ENCODE measurements at places on chromosomes 16 and 17. TPM values are rescaled to one million over a fixed set of nuclear protein-coding genes. Genes with fewer than 3 reads are reported as not detected.

DNA sequence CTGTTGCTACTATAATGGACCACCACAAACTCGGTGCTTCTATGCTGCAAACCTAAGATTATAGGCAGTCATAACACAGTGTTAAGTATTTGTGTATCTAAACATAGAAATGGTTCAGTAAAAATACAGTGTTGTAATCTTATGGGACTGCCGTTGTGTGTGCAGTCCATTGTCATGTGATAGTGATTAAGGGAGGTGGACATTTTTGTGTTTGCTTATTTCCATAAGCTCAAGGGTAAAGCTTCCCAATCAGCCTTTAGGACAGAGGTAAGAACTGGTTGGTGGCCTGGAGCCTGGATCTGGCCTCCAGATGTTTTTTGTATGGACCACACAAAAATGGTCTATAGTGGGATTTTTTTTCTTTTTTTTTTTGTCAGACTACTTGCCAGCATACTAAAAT lies 29.9 kb downstream of the WWOX start:
- H3K4me1 ChIP-seq = no peaks in the 10 kb centered on the region
- H3K27ac ChIP-seq = no peak overlapping the region
- no peak for DNase-seq
- H3K36me3 ChIP-seq = no peaks in the 10 kb centered on the region
- no peaks in the 10 kb centered on the region for H3K27me3 ChIP-seq

DNA sequence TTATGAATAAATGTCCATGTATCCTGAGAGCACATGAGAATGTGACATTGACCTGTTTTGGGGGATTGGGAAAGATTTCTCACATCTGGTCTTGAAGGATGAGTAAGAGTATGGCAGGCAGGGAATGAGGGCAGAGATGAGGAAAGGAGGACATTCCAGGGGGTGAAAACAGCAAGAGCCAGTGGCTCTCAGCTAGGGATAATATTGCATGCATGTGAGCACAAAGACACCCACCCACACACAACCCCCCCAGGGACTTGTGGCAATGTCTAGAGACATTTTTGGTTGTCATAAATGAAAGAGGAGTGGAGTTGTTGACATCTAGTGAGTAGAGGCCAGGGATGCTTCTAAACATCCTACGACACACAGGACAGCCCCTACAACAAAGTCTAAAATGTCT lies 6.0 kb downstream of the MYO1D start:
- H3K36me3 ChIP-seq = no peaks in the 10 kb centered on the region
- no peak for DNase-seq
- no peak overlapping the region for H3K4me3 ChIP-seq
- no peak overlapping the region for H3K27ac ChIP-seq

- H3K27ac ChIP-seq = no peak overlapping the region
- no peak overlapping the region for H3K4me3 ChIP-seq
- no peaks in the 10 kb centered on the region for H3K36me3 ChIP-seq
These were observed 11.1 kb downstream of the NLRC5 start for GRCh38 chr16:57000271-57001025.

GRCh38 chr17:77454242-77455095 lies 313.7 kb downstream of the SEC14L1 start:
- no peak overlapping the region for H3K4me3 ChIP-seq
- no peak for DNase-seq

GRCh38 chr16:52547834-52548215 lies 882 bp upstream of the TOX3 start:
- H3K36me3 ChIP-seq = no peaks in the 10 kb centered on the region
- H3K27ac ChIP-seq = no peak overlapping the region
- peaks cover 98% of the 10 kb centered on the region for H3K27me3 ChIP-seq
- DNase-seq = no peak
- H3K4me1 ChIP-seq = no peaks in the 10 kb centered on the region

DNA sequence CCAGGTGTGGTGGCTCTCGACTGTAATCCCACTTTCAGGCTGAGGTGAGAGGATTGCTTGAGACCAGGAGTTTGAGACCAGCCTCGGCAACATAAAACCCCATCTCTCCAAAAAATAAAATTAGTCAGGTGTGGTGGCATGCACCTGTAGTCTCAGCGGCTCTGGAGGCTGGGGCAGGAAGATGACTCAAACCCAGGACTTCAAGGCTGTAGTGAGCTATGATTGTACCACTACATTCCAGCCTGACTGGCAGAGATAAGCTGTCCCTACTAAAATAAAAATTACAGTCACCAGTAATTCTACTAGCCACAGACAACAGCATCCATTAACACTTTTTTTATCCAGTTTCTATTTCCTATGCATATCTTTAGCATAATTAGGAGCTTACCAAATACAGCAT lies 176.3 kb downstream of the CPPED1 start:
- H3K4me1 ChIP-seq = no peaks in the 10 kb centered on the region
- DNase-seq = no peak
- no peaks in the 10 kb centered on the region for H3K27me3 ChIP-seq

DNA sequence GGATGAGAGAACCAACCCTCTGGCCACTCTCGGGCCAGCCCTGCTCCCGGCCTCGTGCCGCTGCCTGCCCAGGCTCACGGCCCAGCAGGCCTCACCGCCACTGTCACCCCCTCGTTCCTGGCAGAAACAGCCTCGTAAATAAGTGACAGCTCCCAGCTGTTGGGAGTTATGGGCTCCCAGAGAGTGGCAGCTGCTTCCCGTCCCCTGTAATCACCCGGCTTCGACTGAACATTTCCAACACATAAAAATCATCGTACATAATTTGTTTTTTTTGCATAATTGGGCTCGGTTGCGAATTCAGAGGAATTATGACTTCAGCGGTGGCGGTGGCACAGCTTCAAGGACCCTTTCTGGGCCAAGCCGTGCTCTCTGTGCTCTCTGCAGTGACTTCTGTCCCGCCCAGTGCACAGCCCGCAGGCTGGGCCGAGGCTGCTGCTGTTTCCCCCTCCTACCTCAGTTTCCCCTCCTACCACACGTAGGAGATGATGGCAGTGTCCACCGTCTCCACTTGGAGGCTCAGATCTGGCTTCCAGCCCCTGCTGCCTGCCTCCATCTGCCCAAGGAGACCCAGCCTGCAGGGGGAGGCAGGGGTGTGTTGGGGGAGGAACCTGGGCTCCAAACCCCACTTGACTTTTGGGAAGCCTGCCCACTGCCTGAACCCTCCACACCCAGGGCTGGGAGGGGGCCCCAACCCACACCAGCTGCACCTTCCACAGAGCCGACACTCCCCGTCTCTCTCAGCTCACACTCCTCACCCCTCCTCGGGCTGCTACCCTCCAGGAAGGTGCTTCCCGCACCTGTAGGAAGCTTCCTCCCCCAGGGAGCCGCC lies 84.9 kb downstream of the RTN4RL1 start:
- DNase-seq = no peak
- no peaks in the 10 kb centered on the region for H3K36me3 ChIP-seq
- H3K4me1 ChIP-seq = peaks cover 31% of the 10 kb centered on the region
- no peaks in the 10 kb centered on the region for H3K27me3 ChIP-seq
- peak overlapping the region; percentile 49 for H3K27ac ChIP-seq

DNA sequence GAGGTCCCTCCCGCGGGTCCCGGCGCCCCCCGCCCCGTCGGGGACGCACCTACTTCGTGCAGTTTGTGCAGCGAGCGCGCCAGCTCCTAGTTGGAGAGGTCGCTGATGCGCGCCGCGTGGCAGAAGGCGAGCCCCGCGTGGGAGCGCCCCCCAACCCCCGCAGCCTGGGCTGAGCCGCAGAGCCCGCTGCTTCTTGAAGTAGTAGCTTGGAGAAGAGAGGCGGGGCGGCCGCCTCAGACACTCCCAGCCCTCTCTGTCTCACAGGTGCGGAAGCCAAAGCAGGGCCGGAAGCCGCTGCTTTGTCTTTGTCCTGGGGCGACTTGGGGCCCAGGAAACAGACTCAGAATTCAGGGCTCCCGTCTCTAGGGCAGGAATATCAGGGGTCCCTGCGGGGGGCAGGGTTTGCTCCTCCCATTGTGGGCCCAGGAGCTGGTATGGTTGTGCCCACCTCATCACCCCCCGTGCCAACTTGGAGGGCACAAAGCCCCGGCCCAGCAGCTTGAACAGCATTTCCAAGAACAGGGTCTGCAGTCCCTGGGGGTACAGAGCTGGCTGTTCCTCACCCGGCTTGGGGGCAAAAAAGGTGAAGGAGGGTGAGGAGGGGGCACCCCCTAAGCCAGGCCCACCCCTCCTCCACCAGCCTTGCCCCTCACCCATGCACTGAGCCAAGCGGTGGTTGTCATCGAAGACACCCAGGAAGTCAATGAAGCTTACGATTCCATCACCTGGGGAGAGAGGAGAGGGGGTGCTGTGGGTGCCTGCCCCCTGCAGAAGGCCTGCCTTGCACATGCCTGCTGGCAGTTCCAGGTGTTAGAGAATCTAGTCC lies 13.5 kb downstream of the SPATA32 start:
- no peaks in the 10 kb centered on the region for H3K4me1 ChIP-seq
- H3K36me3 ChIP-seq = no peaks in the 10 kb centered on the region
- no peak for DNase-seq

- H3K27ac ChIP-seq = no peak overlapping the region
- DNase-seq = peak; percentile 67
- H3K27me3 ChIP-seq = no peaks in the 10 kb centered on the region
- H3K4me3 ChIP-seq = no peak overlapping the region
- no peaks in the 10 kb centered on the region for H3K36me3 ChIP-seq
- H3K4me1 ChIP-seq = peaks cover 11% of the 10 kb centered on the region
These were observed 92.8 kb downstream of the AMFR start for GRCh38 chr16:56332464-56333079.

GRCh38 chr16:77784441-77785372 lies 3.7 kb upstream of the VAT1L start:
- H3K4me1 ChIP-seq = peaks cover 4% of the 10 kb centered on the region
- no peak overlapping the region for H3K4me3 ChIP-seq
- no peak overlapping the region for H3K27ac ChIP-seq

- peak; percentile 39 for DNase-seq
- no peak overlapping the region for H3K27ac ChIP-seq
- H3K27me3 ChIP-seq = no peaks in the 10 kb centered on the region
- H3K36me3 ChIP-seq = no peaks in the 10 kb centered on the region
- no peaks in the 10 kb centered on the region for H3K4me1 ChIP-seq
These were observed 196.2 kb upstream of the NLRP1 start for GRCh38 chr17:5780476-5780875.

GRCh38 chr17:66695098-66695497 lies 139.8 kb upstream of the CACNG5 start:
- no peak for DNase-seq
- no peak overlapping the region for H3K4me3 ChIP-seq
- no peaks in the 10 kb centered on the region for H3K27me3 ChIP-seq
- H3K4me1 ChIP-seq = no peaks in the 10 kb centered on the region
- no peaks in the 10 kb centered on the region for H3K36me3 ChIP-seq

GRCh38 chr16:11091021-11091785 lies 146.8 kb downstream of the CLEC16A start:
- no peak overlapping the region for H3K4me3 ChIP-seq
- no peak for DNase-seq
- H3K27ac ChIP-seq = peak overlapping the region; percentile 53
- no peaks in the 10 kb centered on the region for H3K27me3 ChIP-seq

DNA sequence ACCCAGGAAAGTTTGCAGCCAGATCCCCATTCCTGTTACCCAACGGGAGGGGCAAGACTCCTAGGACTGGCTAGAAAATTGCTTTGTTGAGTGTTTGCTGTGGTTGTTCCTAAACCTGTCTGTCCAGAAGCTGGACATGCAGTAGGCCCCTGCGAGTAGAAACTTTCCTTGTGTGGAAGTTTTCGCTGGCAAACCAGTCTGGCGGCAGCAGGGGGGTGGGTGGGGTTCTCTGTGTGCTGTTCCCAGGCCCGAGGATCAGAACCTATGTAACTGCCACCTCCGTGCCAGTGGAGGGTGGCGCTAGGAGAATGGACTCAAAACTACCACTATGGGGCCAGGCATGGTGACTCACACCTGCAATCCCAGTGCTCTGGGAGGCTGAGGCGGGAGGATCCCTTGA lies 9.2 kb downstream of the SGSM2 start:
- H3K4me1 ChIP-seq = peaks cover 9% of the 10 kb centered on the region
- no peak overlapping the region for H3K27ac ChIP-seq
- H3K36me3 ChIP-seq = peaks cover 3% of the 10 kb centered on the region
- H3K4me3 ChIP-seq = no peak overlapping the region
- no peak for DNase-seq
- H3K27me3 ChIP-seq = no peaks in the 10 kb centered on the region

DNA sequence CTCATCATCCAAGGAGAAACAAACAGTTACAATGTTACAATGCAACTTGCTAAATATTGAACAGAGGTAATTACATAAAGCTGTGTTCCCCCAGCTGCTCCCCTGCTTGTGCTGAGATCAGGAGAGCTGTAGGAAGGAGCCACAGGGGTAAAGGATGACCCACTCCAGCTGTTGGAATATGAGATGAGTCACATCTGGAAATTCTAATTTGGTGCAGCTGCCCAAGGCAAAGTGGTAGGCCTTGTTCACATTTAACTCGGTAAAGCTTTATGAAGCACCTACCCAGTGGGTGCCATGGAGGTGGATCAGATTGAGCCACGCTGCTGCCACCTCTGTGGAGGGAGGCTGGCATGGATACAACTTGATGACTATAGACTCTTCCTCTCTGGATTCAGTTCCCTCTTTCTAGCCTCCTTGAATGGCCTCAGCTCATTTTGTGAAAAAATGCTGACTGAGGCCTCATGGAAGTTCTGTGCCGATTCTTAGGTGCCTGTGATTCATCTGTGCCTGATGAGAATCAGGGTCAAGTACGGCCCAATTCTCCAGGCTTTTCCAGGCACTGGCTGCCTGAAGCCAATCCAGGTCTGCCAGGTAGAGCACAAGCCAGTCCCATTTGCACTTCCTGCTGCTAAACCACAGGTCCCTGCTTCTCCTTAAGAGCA lies 7.4 kb downstream of the ZNF689 start:
- H3K27ac ChIP-seq = peak overlapping the region; percentile 10
- no peak for DNase-seq
- H3K27me3 ChIP-seq = no peaks in the 10 kb centered on the region
- H3K4me1 ChIP-seq = no peaks in the 10 kb centered on the region
- H3K4me3 ChIP-seq = no peak overlapping the region

DNA sequence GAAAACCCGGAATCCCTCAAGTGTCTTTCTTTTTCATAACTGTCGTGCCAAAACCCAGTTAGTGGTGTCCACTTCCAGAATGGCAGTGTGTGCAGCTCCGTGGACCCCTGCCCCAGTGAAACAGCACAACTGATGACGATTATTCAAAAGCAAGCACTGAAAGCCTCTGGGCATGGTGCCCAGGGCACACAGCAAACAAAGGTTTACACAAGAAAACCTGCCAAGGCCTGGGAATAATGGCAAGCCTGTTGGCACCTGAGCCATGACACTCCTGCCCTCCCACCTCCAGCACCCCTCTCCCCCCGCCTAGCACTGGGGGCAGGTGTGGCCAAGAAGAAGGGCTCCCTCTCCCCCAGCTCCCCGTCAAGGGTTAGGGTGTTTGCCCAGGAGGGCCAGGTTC lies 2.8 kb downstream of the PKMYT1 start:
- no peak overlapping the region for H3K4me3 ChIP-seq
- DNase-seq = no peak
- H3K36me3 ChIP-seq = no peaks in the 10 kb centered on the region
- H3K4me1 ChIP-seq = peaks cover 8% of the 10 kb centered on the region

DNA sequence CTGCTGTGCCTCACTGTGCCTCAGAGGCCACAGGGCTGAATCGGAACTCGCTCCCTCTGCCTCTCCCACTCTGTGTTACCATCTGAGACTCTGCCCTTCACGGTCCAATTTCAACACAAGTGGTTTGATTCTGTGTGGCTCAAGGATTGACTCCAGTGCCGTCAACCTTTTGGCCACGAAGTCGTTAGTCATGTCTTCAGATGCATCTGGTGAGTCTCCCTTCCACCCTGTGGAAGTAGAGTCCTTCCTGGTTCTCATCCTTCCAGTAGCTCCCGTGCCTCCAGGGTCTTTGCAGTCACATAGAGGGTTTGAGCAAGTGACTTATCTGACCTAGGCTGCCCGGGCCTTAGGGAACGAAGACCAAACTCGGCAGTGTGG lies 51.2 kb downstream of the PGS1 start:
- no peak overlapping the region for H3K27ac ChIP-seq
- H3K27me3 ChIP-seq = no peaks in the 10 kb centered on the region
- no peak for DNase-seq
- H3K36me3 ChIP-seq = peaks cover 3% of the 10 kb centered on the region
- no peak overlapping the region for H3K4me3 ChIP-seq

Gene CACNG4
- 3.0 TPM for polyA plus RNA-seq

Gene TMEM256
- polyA plus RNA-seq = 117 TPM

Gene CACNA1G
- polyA plus RNA-seq = 22.8 TPM

Gene FAM171A2
- polyA plus RNA-seq = 38.6 TPM

All from cardiac muscle cell (in vitro differentiated cells and primary cell).